ENCODE measurements at places on chromosomes 7 and 10.

- DNase-seq = no peak
These were observed 266.2 kb downstream of the SLC25A13 start for GRCh38 chr7:96055717-96056116.

DNA sequence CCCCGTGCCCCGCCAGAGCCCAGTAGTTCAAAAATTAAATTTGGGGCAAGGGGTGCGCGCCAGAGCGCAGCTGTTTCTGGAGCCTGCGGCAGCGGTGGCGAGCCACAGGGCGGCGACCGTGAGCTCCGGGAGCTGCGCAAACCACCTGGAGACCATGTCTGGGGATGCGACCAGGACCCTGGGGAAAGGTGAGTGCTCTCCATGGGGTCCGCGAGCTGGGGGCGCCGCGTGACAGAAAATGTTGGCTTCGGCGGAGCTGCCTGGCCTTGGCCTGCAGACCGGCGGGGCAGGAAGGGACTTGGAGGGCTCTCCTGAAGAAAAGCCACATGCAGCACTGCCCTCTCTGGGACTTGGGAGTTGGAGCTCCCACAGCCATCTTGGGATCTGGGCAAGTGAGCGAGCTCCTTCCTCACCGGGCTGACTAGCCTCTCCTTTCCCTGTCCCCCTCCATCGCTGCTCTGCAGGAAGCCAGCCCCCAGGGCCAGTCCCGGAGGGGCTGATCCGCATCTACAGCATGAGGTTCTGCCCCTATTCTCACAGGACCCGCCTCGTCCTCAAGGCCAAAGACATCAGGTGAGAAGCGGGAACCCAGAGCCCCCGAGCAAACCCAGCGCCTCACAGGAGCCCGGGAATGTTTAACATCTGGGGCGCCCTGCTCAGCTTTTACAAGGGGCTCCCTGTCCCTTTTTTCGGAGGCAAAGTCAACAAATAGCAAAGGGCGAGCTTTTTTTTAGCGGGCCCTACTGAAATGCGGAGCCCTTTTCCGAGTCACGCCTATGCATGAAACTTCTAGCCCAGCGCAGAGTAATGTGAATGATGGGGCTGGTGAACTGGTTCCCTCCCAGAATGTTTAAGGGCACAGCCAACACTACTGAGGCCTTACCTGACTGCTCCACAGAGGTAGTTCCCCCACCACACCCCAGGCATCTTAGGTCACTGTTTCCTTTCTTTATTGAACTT lies 6.1 kb downstream of the GSTO2 start:
- DNase-seq = no peak

GRCh38 chr10:43120929-43121314 lies 17.3 kb upstream of the CSGALNACT2 start:
- DNase-seq = peak; percentile 56

DNA sequence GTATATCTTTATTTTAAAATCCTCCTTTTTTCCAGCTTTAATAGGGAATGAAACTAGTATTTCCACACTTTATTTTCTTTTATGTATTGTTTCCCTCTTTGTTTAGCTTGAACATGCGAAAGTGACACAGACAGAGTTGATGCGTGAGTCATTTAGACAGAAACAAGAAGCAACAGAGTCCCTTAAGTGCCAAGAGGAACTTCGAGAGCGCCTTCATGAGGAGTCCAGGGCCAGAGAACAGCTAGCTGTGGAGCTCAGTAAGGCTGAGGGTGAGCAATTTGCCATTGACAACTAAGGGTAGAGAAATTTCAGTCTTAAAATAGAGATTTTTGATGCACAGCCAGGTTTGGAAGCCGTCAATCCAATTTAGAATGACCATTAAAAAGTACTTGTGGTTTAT lies 73.1 kb downstream of the CYP51A1 start:
- DNase-seq = no peak

DNA sequence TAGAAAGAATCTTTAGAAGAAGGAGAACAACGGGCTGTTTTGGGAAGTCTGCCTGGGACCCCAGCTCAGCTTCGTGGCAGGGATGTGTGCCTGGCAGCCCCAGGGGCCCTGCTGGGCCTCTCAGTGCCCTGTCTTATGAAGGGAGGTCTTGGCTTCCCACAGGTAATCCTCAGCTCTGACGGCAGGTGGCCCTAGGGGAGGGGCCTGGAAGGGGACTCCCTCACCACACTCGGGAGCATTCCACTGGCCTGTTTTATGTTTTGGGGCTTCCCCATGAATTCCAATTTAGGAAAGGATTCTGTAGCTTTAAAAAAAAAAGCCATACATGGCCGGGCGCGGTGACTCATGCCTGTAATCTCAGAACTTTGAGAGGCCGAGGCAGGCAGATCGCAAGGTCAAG lies 3.0 kb upstream of the DMBT1 start:
- DNase-seq = no peak

- no peak for DNase-seq
These were observed 15.7 kb downstream of the SDHAF3 start for GRCh38 chr7:97133159-97133558.

DNA sequence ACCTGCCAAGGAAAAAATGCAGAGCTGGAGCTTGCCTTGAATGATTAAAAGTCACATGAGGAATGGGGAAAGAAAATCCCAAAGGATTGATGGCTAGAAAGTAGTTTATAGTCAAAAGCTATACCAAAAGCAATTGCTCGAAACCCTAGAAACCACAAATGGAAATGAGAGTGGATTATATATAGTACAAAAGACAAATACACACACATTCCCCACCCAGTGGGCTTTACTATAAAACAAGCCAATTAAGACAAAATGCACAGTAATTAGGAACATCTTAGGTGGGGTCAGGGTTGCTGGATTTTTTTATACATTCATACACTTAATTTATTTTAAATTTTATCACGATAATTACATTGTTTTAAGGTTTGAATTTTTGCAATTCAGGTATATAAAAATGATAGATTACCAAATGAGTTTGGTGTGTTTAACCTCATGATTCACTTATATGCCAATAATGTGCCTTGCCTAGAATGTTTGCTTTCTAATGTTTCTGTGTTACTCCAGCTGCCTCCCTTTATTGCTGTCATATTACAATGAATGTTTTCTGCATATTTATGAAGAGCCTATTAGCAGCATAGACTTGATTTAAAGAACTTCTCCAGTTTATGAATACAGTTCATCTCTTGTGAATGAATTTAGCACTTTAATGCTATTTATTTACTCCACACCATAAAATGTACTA lies 421.3 kb downstream of the EXOC4 start:
- no peak for DNase-seq

DNA sequence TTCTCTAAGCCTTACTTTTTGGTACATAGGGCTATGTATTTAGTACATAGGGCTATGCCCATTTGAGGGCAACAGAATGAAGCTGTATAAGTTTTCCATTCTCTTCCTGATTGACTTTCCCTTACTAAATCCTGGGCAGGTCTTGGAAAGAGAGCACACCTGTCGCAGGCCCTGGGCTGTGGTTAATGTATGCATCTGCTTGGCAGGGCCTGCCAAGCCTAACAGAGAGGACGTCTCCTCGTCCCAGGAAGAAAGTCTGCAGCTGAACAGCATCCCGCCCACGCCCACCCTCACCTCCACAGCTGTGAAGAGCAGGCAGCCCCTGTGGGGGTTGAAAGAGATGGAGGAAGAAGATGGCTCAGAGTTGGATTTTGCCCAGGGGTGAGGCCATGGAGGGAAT lies 8.9 kb upstream of the PVRIG start:
- DNase-seq = no peak

GRCh38 chr7:101562531-101563197 lies 66.4 kb downstream of the MYL10 start:
- DNase-seq = no peak

DNA sequence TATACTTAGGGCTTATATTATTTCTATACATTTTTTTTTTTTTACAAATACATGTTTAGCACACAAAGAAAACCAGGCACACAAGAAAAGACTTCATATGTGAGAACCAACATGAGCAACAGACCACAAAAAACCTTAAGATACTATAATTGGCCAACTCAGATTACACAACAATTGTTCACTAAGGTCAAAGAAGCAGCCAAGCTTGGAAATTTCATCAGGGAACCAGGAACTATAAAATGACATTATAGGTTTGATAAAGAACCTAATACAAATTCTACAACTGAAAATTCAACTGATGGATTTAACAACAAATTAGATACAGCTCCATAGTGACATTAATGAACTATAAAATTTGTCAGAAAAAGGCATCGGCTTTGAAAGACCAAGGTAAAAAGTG lies 4.4 kb upstream of the LUC7L2 start:
- DNase-seq = no peak

DNA sequence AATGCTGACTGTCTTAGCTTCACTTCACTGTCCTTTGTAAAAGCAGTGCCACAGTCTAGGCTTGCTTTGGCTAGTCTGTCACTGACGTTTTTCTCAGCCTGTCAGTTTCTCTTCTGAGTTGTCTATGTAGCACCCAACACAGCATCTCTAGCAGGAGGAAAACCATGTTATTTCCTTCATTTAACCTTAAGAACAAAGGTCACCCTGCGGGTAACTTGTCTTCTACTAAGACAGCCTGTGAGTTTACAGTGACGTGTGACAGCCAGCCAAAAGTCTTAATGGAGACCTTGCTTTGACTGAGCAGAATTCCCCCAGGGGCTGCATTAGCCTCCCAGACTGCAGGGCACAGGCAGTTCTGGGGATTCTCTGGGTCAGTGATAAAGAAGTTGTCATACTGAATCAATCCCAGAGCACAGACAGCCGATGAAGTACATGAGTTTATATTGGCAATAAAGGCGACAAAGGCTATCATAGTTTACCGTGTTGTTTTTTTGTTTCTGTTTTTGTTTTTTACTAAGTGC lies 296.0 kb upstream of the KIAA1217 start:
- no peak for DNase-seq

- no peak for DNase-seq
These were observed 1.5 kb upstream of the KCTD7 start for GRCh38 chr7:66627151-66627681.

- no peak for DNase-seq
These were observed 1.6 kb upstream of the KNDC1 start for GRCh38 chr10:133158437-133158755.

DNA sequence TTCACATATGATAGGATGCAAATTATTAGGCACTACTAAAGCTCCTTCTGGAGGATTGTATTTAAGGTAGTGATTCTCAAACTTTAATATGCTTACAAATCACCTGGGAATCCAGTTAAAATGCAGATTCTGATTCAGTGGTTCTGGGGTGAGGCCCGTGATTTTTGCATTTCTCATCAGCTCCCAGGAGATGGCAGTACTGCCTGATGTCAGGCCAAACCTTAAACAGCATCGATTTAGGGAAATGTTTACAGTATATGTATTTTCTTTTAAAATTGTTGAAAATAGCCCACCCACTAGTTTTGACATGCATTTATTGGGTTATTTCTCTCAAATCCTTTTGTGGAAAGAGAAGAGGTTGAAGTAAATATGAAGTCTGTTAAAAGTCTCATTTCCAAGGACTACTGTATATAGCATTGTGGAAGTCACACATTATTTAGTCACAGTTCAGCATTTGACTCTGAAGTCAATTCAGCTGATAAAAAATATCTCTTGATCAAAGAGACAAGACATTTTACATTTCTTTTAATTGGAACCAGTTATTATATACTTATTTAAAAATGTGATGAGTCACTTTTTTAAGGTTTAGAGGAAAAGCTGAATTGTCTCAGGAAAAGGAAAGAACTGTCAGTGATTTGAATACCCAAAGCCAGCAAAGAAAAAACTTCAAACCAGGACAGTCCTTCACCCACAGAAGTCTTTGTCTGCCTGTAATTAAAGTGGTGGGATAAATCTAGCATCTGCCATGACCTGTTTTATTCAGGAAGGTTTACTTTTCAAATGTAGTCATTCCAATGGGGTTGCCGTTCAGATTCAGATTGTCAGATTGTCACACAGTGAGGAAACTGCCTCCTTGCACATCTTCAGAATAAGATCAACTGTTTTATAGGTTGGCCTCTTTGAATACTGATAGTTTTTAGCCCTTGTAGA lies 21.1 kb upstream of the HBP1 start:
- DNase-seq = no peak

- DNase-seq = no peak
These were observed 65.5 kb downstream of the MLLT10 start for GRCh38 chr10:21599582-21599981.

GRCh38 chr7:5526100-5526905 lies 102.7 kb upstream of the TNRC18 start:
- DNase-seq = peak; percentile 26

DNA sequence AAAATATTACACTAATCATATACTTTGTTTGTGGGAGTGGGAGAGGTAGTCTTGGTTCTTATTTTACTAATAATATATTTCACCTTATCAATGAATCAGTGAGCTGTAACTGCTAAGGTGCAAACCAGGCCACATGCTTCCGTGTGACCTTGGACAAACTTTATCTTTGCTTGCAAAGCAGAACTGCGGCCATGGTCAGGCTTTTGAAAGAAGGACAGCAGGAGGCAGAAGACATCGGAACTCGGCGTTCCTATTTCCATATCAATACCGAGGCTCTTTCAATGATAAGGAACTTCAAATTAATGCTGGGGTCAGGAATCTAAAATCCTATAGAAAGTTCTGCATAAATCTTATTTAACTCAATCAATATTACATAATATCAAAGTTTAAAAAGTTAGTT lies 491.9 kb upstream of the PFKP start:
- no peak for DNase-seq

DNA sequence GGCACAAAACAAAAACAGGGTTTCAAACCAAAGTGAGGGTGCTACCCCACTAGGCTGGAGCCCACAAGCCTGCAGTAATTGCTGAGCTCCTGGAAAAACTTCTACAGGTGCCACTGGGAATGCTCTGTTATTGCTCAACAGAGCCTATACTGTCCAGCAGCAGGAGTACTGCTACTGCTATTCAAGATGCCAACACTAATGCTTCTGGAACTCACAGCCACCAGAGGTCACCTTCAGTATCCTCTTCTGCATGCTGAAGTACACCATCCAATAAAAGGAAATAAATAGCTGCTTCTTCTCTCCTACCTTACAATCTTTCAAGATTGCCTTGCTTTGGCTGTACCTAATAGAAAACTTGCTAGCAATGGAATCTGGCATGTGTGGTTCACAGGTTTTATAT lies 222.0 kb downstream of the LRRN3 start:
- DNase-seq = no peak

- no peak for DNase-seq
These were observed 175.6 kb downstream of the DNAH11 start for GRCh38 chr7:21718391-21718790.

DNA sequence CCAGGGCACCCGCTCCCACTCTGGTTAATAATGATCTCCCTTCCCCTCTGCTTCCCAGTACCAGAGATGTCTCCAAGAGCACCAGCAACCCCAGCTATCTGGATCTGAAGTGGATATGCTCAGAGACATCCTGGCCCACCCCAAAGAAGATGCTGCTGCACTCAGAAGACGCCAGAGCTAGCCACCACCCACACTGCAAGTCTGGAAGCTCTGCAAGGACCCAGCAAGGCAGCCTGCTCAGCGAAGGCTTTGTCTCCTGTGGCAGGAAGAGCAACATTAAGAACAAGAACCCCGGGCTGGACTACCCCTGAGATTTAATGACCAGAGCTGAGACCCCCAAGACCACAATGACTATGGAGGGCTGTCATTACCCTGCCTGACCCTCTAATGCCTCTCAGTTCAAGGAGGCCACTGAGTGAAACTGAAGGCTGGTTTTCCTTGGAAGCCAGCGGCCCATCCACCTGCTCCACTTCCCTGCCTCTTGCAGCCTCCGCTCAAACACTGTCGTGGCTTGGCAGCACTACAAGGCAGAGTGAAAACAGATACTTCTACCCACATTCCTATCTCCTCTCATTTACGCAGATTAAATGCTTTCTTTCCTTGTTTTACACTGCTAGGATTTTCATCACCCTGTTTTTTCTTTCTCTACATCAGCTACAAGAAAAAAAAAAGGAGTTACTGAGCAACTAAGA lies 202.2 kb downstream of the SNX10 start:
- no peak for DNase-seq

- peak; percentile 72 for DNase-seq
These were observed 484.0 kb upstream of the GALNT17 start for GRCh38 chr7:70647801-70648498.

Measured in stimulated activated CD4-positive, alpha-beta T cell treated with anti-CD3 and anti-CD28 coated beads, Interleukin-15, amount 100 ng/mL, for 48 hours (primary cell).